ENCODE measurements at places on chromosomes 5 and 9.

- DNase-seq = no peak
These were observed 13.6 kb downstream of the FAT2 start for GRCh38 chr5:151577566-151577965.

GRCh38 chr5:133466556-133467334, 145.6 kb downstream of the FSTL4 start:
- DNase-seq = no peak

DNA sequence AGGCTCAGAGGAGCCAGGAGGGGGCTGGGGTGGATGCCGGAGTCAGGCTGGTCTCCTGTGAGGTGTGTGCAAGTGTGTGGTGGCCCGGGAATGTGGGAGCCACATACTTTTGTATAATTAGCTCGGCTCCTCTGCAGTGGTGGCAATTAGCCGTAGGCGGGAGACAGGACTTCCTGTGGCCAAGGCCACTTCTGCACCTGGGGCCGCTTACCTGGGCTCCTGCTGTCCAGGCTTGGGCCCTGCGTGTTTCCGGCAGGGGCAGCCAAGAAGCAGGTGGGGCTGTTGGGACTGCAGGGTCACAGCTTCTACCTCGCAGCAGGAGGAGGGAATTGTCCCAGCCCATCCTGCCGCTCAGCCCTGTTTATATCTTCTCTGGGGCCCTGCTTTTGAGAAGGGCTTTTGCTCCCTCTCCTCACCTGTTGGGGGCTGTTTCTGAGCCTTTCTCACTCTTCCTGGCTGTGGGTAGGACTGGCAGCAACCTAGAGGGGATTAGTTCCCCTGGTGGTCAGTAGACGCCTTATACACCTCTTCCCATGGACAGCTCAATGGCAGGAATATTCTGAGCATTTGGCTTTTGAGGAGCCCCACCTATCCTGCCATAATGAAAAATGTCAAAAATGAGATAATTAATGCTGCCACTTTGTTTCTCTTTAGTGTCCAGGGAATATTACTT, 145.4 kb upstream of the PITX1 start:
- DNase-seq = no peak

DNA sequence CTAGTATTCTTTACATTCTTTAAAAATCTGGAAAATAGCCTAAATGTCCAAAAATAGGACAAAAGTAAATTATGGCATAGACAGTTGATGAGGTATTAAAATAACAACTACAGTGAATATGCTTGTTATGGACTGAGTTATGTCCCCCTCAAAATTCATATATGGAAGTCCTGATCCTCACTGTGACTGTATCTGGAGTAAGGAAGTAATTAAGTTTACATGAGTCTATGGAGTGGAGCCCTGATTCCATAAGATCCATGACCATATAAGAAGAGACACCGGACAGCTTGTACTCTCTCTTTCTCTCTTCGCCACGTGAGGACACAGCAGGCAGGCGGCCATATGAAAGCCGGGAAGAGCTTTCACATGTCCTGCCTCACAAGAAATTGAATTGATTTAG, 28.6 kb upstream of the C5orf58 start:
- DNase-seq = no peak

GRCh38 chr5:32810804-32811203, 99.7 kb downstream of the NPR3 start:
- DNase-seq = peak; percentile 72

- DNase-seq = no peak
These were observed 6.4 kb upstream of the ST6GALNAC6 start for GRCh38 chr9:127905788-127906191.

Measured in AG20443 (cell line).